CD4-positive, alpha-beta T cell treated with Interleukin-1 beta for 1 hour (primary cell): ENCODE measurements at places on chromosomes 7 and 10.

DNA sequence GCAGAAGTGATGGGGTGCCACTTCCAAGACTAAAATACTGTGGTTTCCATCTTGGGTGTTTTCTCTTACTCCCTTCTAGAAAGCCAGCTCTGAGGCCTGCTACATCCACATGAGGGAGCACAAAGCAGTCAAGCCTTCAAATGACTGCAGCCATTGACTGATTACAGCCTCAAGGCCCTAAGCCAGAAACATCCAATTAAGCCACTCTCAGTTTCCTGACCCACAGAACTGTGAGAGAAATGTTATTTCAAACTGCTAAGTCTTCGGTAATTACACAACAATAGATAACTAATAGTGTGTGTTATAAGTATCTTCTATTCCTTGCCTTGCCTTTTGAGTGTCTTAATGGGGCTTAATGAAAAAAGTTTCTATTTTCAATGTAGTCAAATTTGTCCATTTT, 24.8 kb downstream of the BRAF start:
- no peak for DNase-seq

- no peak for DNase-seq
Measured at GRCh38 chr10:98150544-98150943, 16.1 kb downstream of the R3HCC1L start.

DNA sequence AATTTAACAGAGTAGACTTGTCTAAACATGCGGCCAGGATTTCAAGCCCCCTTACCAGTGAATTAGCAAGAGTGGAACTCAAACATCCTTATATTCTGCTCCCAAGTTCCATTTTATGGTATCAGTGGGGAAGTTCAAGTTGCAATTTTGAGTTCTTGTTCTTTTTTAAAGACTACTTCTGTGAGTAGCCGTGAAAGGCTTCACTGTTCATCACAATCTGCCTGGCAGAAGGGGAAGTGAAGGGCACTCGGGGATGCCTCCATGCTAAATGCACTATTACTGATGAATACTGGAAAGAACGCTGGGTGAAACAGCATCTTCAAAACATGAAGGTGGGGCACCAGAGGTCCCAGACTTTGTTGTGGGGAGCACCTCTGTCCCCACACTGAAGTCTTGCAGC, 22.4 kb upstream of the FGL2 start:
- no peak for DNase-seq

DNA sequence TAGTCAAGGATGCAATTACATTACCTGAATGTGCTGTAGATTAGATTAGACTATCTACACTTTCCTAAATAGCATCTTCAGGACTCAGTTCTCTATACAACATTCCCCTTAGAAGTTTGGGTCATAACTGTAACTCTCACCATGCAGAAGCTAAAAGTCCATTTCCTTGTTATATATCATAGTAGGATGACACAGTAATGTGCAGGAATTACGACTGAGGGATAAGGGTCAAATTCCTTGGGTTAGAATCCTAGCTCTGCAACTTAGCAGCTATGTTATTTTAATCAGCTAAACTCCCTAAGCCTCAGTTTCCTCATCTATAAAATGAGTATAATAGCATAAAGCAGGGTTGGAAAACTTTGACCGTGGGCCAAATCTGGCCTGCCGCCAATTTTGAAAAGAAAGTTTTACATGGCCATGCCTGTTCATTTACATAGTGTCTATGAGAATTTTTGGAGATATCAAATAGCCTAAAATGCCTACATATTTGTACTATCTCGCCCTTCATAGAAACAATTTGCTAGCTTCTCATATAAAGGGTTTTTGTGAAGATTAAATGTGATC, 14.8 kb downstream of the NRCAM start:
- no peak for DNase-seq
